ENCODE measurements at places on chromosomes 2 and 18. TPM values are rescaled to one million over a fixed set of nuclear protein-coding genes. Genes with fewer than 3 reads are reported as not detected.

The IL18RAP gene
- polyA plus RNA-seq = 34.0 TPM

The KRCC1 gene
- polyA plus RNA-seq = 31.2 TPM

The LHCGR gene
- polyA plus RNA-seq = 0.02 TPM

The METTL4 gene
- polyA plus RNA-seq = 5.3 TPM

The CFLAR gene
- 182 TPM for polyA plus RNA-seq

Measured in lung (tissue), 17 donors.